ENCODE measurements at places on chromosomes 1 and 21.

GRCh38 chr1:151995774-151996173, 2.1 kb upstream of the S100A10 start:
- DNase-seq, result no peak

GRCh38 chr1:58812468-58812867, 28.6 kb upstream of the JUN start:
- DNase-seq, result no peak

GRCh38 chr1:222224636-222225315, 323.1 kb downstream of the HHIPL2 start:
- DNase-seq, result no peak

- DNase-seq, result no peak
Measured at GRCh38 chr21:28805885-28806284, 186.8 kb downstream of the LTN1 start.

DNA sequence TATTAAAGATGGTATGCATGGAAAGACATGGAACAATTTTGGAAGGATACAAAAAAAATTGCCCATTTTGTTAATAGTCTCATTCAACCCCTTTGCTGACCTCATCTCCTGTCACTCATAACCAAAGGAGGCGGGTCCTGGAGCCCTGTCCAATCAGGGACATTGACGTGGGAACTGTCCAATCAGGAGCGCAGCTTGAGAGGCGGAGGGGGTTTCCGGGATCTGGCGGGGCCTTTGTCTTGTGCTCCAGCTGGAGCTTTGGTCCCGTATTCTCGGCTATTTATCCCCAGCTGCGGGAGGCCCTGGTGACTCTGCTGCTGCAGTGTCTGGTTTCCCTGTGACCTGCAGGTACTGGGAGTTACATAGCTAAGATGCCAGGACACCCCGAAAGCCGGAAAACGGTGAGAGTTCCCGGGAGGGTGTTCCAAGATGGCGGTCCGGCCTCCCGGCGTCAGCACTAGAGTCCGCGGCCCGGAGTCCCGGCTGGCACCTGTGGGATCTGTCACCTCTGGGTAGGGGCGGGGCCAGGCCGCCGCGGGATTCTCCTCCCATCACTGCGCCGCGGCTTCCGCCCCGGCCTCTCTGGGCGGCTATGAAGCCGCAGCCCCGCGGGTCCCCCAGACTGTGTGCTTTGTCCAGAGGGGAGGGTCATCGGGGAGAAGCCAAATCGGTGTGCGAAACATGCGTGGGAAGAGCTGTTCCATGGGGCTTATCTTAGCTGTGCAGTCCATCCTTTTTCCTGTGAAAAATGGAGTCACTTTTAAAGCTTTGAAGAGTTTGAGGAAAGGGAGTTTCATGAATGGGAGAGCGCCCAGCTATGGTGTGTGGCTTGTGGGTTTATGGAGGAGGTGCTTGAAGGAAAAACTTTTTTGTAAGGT, at the start of gene ZNF678:
Gene ZNF678, plus strand, starts transcription at position 233 of the 878 bp plus-strand sequence. CDS start 87,436 bp downstream, outside the sequence.
- peak; percentile 97 for DNase-seq

GRCh38 chr1:157153746-157154145, 15.6 kb upstream of the ETV3 start:
- DNase-seq, result no peak

GRCh38 chr1:46448109-46448911, 41.3 kb upstream of the DMBX1 start:
- DNase-seq, result no peak

GRCh38 chr21:34593423-34593822, 21.5 kb downstream of the RCAN1 start:
- no peak for DNase-seq

- no peak for DNase-seq
Measured at GRCh38 chr1:232218955-232219865, 410.7 kb downstream of the SIPA1L2 start.

GRCh38 chr1:114258633-114259032, 105.0 kb upstream of the SYT6 start:
- no peak for DNase-seq

DNA sequence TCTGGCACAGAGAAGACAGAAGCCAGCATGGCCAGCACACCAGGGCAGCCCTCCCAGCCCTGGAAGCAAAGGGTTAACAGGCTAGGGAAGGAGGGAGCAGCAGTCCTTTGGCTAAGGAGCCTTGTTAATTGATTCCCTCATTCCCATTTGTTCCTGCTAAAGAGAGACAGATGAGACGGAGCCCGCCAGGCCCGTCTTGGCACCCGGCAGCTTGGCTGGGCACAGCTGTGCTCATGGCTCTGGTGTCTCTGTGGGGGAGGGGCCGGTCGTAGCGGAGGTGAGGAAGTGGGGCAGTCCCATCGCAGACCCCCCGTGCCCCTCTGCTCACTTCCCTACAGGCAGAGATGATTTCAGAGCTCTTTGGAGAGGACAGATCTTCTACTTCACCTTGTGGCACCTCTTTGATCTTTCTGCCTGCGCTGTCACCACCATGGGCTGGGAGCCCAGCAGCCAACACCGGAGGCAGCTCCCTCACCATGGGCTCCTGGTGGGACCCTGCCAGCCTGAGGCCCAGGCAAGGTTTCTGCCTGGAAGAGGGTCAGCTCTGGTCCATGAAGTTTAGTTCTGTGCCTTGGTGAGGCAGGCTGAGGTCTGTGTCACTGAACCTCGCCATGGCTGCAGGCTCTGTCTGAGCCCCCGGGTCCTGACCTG, 38.0 kb downstream of the FOXO6 start:
- DNase-seq, result no peak

DNA sequence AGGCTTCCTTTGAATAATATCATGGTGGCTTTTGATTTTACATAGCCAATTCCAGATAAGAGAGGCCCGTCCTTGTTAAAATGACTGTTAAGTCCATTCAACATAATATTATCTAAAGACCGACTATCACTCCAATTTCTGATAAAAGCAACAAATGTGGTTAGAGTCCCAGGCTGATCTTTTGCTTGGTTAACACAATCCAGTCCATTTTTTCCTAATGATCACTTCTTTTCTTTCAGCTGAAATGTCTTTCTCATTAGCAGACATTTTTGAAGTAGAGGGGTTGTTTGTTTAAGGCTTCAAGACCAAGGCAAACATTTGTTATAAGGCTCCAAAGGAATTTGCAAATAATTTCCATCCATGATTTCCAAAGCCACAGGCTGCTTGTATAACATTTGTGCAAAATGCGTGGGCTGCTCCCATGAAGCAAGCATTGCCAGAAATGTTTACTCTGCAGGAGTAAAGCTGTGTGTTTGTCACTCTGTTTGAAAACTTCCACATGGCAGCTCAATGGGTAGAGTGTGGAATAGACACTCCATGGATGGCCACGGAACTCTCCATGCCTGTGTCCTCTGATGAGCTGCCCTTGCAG, 111.5 kb downstream of the PSMG1 start:
- DNase-seq, result no peak

DNA sequence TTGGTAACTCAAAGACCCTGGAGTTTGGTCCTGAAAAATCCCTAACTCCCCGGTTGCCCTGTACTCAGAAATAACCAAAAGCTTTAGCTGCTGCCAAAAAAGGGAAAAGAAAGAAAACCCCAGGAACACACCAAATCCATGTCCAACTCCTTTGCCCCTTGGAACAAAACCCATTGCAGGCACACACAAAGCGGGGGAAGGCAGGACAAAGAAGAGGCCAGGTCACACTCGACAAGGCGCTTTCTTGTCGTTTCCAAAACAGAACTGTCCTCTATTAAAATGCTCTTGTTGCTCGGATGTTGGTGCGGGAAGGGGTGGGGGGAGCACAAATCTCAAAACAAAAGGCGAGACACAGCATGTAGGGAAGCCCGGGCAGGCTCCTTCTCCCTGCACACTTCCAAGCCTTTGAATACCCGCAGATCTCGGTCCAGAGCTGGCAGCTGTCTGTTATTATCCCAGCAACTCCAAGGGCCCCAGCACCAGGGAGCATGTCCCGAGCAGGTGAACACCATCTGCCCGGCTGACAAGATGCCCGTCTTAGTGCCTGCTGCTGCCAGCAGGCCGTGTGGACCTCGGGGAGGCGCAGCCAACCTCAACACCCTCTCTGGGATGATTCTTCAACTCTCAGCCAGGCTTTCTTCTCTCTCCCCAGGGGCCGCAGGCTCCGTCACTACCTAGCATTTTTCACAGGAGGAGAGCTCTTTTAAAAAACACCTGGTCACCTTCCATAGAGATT, 96.4 kb downstream of the SSBP3 start:
- DNase-seq, result no peak

- no peak for DNase-seq
Measured at GRCh38 chr1:81574408-81574807, 226.3 kb upstream of the ADGRL2 start.

DNA sequence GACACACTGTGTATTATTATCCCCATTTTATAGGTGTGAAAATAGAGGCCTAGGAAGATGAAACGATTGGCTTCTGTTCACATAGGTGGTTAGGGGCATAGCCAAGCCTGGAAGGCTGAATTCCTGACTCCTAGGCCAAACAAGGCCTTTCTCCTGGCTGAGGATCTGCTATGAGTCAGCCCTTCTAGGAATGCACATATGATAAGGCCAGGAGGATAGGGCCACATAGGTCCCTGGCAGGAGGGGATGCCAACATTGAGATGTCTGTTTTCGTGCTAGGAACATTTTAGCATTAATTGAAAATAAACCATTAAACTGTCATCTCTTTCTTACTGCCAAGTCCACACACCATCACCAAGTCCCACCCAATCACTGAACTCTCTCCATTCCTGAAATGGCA, 9.2 kb downstream of the CSMD2 start:
- DNase-seq, result no peak

GRCh38 chr1:203268901-203269653, 36.2 kb upstream of the BTG2 start:
- DNase-seq, result peak; percentile 80

DNA sequence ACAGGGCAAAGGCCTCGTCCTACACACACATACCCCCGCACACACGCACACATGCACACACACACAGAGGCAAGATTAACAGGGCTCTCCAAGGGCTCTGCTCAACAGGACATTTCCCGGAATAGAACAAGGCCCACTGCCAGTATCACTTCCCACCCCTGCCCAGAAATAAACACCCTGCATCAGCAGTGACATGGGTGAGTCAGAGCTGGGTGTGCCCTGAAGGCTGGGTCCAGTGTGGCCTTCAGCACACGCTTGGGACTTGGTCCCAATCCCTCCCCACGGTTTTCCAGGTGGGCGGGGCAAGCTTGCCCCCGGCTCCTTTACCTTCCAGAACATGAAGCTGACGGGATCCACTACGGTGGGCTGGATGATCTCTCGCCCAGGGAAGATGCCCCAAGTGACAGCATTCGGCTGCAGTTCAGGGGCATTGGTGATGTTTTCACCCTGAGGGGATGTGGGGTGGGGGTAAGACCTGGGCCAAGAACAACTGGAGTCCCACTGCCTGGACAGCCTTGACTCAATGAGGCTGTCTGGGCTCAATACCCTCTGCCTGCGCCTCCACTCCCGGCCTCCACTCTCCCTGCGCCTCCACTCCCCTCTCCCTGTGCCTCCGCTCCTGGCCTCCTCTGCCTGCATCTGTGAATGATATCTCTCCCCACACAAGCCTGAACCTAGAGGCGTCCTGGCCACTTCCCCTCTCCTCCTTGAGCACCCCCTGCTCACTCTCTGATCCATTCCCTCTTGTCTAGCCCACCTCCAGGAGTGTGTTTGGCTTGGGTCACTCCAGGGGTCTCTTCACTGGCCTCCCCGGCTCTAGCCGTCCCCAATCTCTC, 14.7 kb downstream of the MTHFR start:
- DNase-seq, result no peak

GRCh38 chr1:114428083-114428754, 82.8 kb downstream of the TRIM33 start:
- DNase-seq, result peak; percentile 15

DNA sequence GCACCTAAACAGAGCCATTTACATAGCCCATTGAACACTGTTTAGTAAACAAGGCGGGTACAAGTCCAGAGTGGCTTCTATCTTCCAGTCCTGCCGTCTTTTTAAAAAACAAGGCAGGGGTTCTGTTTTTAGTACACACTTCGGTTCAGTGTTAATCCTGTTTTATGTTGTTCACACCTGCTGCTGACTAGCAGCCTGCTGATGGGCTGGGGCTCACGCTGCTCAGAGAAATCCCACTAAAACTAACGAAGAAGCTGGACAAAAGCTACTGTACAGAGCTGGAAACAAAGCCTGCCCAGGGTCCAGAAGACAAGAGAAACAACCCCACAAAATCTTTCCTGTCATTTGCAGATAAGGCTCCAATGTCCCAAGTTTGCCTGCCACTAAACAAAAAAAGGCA, 13.2 kb downstream of the ESRRG start:
- DNase-seq, result no peak

DNA sequence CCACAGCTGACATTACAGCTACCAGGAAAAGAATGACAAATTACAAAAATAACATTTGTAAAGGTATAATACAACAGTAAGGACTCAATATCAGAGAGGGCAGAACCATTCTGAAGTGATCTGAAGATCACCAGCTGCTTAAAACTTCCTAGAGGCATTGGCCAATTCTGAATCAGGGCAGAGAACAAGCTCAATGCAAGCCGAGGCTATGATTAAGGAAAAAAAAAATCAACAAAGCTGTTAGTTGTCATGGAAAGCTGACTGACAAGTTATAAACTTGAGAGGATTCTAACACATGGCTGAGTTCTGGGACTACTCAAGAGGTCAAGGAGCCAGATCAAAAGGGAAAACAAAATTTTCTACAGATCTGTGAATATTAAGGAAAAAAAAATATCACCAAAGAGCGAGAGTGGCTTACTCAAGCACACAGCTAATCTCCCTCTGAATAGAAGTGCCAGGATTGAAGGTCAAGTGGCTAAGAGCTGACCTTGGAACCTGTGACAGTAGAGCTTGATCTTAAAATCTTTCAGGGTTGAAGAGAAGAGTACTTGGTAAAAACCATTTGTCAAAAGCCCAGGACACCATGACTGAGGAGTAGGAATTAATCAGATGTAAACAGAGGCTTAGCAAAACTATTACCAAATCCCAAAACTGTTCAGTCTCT, 383.4 kb downstream of the USP25 start:
- DNase-seq, result no peak

- no peak for DNase-seq
Measured at GRCh38 chr1:235160383-235160956, 580 bp downstream of the RBM34 start.

DNA sequence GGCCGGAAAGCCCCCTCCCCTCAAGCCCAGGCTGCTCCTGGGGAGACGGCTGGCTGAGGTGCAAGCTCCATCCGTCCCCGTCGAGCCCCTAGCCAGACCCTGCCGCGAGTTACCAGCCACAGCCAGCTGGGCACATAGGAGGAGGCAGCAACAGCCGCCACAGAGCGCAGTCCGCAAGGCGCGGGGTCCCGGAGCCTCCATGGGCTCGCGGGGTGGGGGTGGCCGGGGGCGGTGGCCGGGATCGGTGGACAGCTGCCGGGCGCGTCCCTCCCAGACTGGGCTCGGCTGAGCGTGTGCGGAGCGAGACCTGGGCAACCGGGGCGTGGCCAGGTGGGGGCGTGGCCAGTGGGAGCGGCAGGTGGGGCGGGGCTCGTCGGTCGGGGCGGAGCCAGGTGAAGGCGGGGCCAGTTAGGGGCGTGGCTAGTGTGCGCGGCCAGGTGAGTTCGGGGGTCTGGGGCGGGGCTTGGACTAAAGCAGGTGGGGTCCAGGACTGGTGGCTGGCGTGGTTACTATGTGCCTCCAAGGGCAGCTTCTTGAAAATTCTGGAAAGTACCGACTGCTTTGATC, at the start of gene CD164L2:
Gene CD164L2, minus strand, starts transcription at position 295 of the 567 bp plus-strand sequence. Its CDS starts 94 bp downstream, at position 201.
- DNase-seq, result peak; percentile 65

- no peak for DNase-seq
Measured at GRCh38 chr1:176164014-176164678, 42.9 kb downstream of the COP1 start.

Measured in HT-29 (cell line).